CD4-positive, alpha-beta T cell treated with Interleukin-10 for 1 hour (primary cell): ENCODE measurements at places on chromosomes 12 and 14.

DNA sequence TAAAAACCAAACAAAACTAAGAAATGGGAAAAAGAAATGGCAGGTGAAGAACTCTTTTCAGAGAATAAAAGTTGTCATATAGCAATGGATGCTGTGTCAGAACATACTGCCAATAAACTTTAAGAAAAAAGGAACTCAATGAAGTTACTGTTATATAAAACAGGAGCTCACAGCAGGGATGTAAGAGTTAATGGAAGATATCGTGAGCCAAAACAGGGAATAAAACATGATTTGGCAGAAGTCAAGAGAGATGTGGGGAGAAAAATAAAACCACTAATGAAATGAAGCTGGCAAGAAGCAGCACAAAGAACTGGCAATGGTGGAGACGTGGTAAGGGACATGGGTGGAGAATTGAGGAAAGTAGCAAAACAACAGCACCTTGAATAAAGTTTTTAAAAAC is 61.0 kb downstream of the TAOK3 start:
- no peak for DNase-seq

GRCh38 chr14:69796797-69797500 is at the start of gene SLC10A1:
SLC10A1 (minus strand) TSS chr14:69797241; CDS start chr14:69797155, 86 bp downstream.
- DNase-seq = no peak

GRCh38 chr12:92218394-92219077 is 72.9 kb upstream of the BTG1 start:
- no peak for DNase-seq

- DNase-seq = no peak
Observed at GRCh38 chr14:64934338-64934929, 8.1 kb downstream of the GPX2 start.

- no peak for DNase-seq
Observed at GRCh38 chr14:58739674-58740073, 101.9 kb downstream of the DACT1 start.

DNA sequence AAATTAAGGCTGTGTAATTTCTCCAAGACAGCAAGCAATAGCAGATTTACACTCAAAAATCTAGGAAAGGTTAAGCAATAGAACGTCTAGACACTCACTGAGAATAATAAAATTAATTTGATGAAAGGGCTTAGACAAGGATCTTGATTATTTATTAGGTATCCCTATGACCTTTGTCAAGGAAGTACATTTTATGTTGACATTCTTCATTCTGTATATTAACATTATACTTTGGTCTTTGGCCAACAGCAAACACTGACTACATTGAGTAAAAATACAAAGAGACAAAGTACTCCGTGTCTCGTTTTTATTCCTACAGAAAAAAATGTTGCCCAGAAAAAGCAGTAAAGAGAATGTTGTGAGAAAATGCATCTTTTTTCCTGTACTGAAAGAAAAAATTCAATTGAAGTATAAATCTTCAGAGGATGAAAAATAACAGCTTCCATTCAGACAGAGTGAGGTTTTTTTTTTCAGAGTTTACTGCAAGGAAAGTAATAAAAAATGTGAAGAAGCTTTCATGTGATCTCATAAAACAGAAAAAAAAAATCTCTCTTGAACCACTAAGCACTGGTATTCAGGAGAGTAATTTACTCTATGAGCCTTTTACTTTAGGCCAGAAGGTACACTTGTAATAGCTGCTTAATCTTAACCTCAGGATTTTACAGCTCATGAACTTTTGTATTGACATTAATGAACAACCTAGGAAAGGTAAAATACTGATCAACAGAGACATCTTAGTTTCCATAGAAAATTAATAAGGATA is 605.0 kb downstream of the FSCB start:
- DNase-seq = no peak

DNA sequence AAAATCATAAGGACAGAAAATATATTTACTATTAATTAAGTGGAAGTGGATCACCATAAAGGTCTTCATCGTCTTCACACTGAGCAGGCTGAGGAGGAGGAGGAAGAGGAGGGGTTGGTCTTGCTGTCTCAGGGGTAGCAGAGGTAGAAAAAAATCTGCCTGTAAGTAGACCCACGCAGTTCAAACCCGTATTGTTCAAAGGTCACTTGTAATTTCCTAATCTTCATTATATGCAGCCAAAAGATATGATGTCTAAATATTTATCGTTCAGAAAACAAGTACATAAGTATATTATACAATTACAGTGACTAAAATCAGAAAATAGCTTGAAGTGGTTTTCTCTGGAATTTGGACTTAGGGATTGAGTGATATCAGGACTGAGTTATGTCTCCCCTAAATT is 72.1 kb downstream of the GTF2A1 start:
- no peak for DNase-seq

GRCh38 chr12:131063960-131064359 is 110.3 kb downstream of the ADGRD1 start:
- no peak for DNase-seq

DNA sequence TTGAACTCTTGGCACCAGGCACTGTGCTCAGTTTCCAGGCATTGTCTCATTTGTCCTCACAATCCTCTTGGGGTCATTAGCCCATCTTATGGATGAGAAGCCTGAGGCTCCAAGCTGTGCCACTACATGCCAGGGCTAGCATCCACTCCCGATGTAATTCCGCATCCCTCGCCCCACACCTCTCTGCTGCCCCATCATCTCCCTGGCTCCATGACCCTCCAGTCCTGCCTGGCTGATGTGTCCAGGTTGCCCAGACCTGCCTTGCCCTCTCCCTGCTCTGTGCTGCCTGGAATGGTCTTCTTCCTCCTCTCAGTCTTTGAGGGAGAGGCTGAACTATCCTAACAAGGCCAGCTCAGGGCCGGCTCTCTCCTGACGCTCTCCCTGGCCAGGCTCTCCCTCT is 27.5 kb downstream of the PIGH start:
- no peak for DNase-seq

GRCh38 chr14:95331708-95332408 is 12.2 kb upstream of the CLMN start:
- DNase-seq = no peak

GRCh38 chr14:84298663-84299195 is 1231.2 kb upstream of the FLRT2 start:
- no peak for DNase-seq

DNA sequence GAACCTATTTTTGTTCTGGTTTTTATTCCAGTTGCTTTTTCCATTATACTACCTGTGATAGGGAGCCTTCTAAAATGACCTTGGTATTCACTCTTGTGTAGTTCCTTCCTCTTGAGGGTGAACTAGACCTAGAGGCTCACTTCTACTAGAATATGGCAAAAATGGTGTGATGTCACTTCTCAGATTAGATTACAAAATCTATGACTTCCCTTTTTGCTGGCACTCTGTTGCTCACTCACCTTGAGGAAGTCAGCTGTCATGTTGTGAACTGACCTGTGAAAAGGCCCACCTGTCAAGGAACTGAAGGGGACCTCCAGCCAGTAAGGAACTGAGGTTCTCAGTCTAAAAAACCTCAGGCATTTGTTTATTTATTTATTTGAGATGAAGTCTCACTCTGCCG is 5.7 kb downstream of the MIPOL1 start:
- no peak for DNase-seq

GRCh38 chr14:101349108-101349507 is 212.2 kb upstream of the DIO3 start:
- no peak for DNase-seq

- no peak for DNase-seq
Observed at GRCh38 chr12:94930216-94930654, 73.3 kb downstream of the NDUFA12 start.

DNA sequence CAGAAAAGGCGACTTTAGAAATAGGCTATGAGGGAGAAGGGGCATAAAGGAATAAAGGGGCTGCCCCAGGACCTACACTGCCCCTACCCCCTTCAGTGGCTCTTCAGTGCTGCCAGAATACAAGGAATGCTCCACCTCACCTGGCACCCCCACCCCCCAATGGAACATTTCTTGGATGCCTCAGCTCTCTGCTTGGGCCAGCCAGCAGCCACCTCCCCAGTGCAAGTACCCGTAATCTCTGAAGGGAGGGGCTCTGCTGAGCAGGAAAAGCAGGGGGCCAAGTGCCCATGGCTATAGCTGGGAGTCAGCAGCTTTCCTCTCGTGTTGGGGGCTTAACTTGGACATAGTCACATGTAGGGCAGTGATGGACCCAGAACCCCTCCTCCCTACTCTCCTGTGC is 33.3 kb downstream of the BAZ2A start:
- no peak for DNase-seq

- DNase-seq = no peak
Observed at GRCh38 chr12:44750468-44750867, 125.6 kb downstream of the NELL2 start.

GRCh38 chr12:52526511-52526951 is 6.3 kb upstream of the KRT5 start:
- peak; percentile 12 for DNase-seq

DNA sequence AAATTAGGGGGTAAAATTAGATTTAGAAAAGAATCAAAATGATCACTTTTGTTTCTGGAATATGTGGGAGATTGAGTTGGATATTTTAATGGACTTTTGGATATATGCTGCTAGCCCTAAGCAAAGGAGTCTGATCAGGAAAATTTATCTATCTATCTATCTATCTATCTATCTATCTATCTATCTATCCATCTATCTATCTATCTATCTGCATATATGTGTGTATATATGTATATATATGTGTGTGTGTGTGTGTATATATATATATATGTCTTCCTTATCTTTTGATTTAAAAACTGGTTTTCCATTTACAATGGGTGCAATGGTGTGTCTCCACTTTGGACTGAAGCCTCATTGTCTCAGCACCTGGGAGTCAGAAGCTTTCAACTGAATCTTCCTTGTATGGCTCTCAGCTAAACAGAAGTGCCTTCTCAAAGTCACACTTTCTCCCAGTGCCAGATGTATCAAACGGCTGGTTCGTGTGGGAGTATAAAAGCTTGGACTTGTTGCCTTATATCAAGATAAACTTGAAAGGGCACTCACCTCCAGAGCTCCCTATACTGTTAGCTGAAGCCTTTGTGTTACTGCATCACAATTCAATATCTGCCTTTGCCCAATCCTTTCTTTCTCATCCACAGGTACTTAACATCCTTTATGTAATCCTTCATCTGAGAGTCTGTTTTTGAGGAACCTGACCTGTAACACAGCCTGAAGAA is 31.6 kb upstream of the CD69 start:
- DNase-seq = no peak

DNA sequence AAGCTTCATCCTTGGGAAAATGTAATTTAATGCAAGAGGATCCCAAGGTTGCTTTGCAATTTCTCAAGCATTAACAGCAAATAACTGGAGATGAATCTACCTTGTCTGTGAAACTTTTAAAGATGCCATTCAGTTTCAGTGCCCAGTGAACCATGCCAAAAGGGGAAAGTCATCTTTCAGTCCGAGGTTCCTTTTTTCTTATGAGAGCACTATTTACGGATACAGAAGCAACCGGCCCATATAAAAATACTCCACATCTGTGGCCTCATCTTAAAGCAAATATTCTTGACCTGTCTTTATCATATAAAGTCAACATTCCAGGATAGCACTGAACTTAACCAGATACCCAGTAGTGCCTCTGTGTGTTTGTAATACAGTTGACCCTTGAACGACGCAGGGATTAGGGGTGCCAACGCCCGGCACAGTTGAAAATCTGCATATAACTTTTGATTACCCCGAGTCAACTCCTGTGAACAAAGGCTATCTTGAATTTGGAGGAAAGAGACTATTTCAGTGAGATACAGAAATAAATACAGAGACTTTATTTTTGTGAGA is 209.4 kb downstream of the PCNX1 start:
- no peak for DNase-seq

DNA sequence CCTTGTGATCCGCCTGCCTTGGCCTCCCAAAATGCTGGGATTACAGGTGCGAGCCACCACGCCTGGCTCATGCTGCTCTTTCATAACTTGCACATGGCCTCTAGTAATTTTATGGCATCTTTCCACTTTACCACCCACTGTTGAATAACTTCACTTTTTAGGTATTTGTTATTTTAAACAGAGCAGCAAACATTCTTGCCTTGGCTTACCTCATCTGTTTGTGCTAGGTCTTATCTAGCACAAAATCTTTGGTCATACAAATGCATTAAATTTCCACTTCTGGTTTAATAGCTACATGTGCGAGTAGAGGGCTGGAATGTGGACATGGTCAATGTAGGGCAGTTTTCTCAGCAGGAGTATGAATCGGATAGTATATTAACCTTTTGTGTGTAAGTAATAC is 38.8 kb upstream of the ATF7IP start:
- DNase-seq = no peak

DNA sequence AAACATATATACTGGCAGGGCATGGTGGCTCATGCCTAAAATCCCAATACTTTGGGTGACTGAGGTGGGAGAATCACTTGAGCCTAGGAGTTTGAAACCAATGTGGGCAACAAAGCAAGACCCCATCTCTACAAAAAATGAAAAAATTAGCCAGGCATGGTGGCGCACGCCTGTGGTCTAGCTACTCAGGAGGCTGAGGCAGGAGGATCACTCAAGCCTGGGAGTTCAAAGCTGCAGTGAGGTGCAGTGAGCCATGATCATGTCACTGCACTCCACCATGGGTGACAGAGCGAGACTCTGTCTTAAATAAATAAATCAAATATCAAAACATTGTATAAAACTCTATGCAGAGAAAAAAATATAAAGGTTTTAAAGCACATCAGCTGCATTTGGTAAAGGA is 5.2 kb downstream of the FMNL3 start:
- no peak for DNase-seq

DNA sequence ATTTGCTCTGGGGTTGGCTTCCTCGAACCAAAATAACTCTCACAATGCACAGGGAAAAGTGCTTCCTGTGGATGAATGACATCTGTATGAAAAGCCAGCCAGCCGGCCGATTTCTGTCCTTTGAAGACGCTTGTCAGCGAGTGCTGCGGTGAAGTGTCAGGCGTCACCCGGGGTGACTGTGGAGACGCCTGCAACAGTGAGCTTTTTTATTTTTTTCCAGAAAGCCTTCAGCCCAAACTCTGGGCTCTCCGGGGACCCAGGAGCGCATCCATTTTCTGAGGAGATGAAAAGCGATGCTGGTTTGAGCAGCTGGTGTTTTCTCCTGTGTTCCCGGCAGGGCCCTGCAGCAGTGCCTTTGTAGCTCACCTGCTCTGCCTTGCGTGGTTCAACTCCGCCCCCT is 147.9 kb upstream of the MYL2 start:
- DNase-seq = peak; percentile 22

- DNase-seq = no peak
Observed at GRCh38 chr12:53179687-53180219, 769 bp upstream of the ZNF740 start.

DNA sequence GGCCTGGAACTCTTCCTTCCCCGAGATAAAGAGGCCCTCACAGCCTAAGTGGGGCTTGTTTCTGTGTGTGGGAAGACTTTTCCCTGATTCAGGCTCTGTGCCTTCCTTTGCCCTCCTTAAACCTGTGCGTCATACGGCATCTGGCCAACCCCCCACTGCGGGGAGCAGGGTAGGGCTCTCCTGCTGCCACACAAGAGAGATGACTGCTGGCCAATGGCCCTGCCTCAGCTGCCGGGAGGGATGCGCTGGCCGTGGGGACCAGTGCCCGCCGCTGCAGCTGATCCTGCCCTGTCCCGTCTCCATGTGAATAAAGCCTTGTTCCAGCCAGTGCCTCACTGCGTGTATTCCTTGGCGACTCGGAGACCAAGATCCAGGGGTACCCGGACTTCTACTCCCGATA is 42.5 kb upstream of the BEGAIN start:
- DNase-seq = no peak
